Right atrium auricular region (tissue), 2 donors: ENCODE measurements at places on chromosomes 3 and 15.

GRCh38 chr3:148681080-148681479, 16.6 kb upstream of the AGTR1 start:
- DNase-seq, result no peak

- no peak for DNase-seq
Observed at GRCh38 chr15:90837094-90837493, 31.3 kb upstream of the FURIN start.

- no peak for DNase-seq
Observed at GRCh38 chr3:14950274-14950673, 2.9 kb downstream of the NR2C2 start.

DNA sequence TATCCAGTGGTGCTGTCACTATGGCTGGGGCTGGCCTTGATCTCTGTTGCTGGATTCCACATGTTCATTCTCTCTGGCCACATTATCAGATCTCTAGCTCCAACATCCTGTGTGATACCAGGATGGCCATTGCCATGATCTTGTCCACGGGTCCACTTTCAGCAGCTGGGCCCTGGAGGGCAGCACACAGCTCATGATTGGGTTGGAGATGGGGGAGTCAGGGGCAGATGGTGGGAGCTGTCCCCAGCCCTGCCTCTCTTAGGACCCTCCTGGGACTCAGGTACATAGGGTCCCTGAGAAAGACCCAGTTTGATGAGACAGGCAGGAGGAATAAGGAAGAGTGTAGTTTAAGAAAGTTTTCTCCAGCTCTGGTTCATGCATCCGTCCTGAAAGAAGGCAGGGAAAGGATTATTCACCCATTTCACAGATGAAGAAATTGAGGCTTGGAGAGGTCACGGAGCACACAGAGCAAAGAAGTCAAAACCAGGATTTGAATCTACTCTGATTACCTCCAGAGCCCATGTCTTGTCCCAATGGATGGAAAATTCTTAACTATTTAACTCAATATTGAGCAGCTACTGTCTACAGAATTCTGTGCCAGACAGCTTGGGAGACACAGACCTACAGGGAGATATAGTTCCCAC, 100.5 kb downstream of the LINGO1 start:
- no peak for DNase-seq

DNA sequence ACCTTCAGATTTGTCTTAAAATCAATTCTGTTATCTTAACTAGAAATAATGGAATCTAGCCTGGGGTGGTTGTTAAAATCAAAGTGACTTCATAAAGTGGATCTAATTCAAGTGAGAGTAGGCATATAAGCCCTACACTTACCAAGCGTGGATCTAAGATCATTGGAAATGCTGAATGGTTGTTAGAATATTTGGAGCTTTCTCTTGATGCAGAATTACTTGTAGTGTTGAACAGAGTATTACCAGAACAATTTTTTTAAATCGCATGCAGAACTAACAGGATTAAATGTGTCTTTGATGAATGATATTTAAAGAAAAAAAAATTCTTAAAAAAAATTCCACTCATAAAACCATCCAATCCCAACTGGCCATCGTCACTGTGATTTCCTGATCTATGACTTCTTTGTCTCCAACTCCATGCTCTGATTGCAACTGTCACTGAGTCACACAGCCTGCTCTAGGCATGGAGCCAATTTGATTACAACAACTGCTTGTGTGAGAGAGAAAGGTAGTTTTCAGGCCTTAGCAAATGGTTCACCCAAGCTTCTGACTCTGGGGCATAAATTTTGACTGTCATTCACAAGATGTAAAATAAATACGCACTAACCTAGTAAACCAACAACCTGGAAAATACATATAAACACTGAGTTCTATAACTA, 25.9 kb upstream of the SPRED1 start:
- peak; percentile 80 for DNase-seq

DNA sequence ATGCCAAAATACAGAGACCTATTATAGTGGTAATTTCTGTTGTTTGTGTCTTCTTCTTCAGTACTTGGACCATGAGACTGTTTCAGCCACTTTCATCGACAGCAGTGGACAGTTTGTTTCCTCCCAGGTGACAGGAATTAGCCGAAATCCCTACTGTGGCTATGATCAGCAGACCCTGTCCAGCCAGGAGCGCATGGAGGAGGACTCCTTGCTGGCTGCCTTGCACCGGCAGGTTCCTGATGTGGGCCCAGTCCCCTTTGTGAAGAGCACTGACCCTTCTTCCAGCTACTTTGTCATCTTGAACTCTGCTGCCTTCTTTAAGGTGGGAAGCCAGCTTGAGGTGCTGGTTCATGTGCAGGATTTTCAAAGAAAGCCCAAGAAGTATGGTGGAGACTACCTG, 22.2 kb downstream of the NXPE3 start:
- no peak for DNase-seq

DNA sequence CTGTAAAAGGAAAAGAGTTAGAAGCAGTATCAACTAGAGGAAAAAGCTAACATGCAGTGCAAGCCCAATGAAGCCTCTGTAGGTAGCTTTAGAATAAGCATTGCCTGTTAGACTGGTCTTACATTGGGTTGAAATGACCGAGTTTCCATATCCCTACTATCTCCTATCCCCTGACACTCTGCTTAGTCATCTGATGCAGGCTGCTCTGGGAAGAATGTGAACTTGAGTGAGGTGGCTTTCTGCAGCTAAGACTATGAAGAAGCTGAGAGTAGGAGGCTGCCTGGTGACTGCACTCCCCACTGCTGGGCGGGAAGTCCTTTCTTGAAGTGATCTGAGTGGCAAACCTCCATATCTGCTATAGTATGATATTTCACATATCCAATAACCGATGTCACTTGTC, 64.7 kb downstream of the OXSM start:
- DNase-seq, result no peak

DNA sequence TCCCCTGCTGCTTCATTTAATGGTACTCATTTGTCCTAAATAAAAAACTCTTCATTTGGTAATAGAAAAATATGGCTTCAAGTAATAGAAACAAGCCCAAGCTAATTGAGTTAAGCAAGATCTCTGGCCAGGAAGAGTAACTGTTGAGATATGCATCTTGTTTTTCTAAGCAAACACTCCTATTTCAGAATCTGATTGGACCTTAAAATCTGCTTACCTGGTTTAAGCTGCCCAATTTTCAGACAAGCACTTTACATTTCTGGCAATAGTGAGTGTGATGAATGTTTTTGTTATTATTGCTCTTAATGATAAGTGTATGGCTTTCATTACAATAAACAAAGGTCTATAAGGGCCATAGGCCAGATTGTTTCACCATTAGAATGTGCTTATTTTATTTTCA, 86.2 kb downstream of the CMSS1 start:
- DNase-seq, result no peak

DNA sequence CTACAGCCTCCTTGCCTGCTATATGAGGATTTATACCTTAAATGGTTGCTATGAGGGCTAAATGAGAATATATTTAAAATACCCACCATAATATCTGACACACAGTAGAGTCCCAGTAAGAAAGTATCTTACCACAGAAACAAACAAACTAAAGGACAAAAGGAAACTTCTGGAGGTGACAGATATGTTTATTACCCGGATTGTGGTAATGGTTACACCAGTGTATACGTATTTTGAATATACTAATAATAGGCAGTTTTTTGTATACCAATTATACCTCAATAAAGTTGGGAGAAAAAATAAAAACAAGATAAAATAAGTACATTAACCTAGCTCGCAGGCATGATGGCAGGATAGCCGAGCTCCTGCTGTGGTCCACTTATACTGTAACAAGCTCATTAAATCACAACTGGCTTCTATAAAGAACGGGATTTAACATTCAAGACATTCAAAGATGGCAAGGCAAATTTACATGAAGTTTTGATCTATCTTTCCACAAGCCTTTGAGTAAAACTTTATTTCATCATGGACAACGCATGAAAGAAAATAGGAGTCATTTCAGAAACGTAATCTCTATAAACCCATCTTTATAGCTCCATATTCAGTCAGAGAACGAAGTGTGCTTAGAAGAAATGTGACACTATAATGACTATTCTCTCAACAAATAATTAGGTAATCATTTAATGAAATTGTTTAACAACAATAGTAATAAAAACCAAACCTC, 1.5 kb downstream of the RPN1 start:
- no peak for DNase-seq

DNA sequence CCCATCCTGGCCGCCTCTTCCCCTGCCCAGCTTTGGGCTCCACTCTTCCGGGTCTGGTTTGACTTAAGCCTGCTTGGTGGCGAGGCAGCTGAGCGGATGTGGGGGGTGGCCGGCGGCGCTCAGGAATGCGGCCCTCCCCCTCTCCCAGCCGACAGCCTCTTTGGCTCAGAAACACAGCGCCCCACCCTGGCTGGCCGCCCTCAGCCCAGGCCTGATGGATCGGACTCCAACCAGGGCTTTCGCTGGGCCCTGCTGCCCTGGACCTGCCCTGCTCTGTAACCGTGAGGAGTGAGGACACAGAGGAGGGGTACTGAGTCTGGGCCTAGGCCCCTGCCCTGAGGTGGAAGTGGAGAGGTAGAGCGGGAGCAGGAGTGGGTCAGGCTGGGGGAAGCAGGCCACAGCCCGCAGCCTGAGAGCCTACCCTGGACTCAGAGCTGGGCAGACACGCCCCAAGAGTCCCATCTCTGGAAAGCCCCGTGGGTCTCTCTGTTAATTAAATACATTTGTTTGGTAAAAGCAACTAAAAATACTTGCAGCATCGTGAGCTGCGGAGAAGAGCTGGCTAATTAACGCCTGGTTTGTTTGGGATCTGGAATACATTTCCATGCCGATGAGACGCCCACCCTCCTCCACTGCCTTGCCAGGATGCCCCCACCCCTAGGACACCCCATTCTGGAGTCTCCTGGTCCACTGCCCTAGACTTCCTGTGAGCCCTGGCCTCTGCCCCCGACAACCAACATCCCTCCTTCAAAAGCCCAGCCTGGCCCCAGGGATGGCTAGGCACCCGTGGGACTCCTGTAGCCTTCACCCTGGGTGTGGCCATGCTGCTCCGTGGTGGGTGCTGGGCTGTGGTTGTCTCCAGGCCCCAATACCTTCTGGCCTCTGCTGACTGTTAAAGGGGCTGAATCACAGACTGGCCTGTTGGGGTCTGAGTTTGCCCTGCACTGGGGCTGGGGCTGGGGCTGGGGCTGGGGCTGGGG, 19.6 kb downstream of the PLXNA1 start:
- peak; percentile 92 for DNase-seq

- DNase-seq, result no peak
Observed at GRCh38 chr3:49413338-49413734, 1.1 kb downstream of the TCTA start.

DNA sequence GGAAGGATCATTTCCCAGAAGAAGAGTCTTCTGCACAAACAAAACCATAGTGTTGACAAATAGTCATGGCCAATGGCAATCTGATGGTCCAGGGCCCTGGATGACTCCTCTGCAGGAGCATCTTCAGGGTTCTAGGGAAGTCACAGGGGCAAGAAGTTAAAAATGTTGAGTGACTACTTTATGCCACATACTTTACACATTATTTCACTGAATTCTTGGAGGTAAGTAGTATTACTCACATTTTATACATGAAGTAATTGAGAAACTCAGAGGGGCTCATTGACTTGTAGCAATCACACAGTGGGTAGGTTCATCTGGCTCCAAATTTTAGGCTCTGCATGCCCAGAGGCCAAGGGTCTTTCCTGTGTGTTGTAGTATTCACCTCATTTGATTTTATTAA, 430.2 kb upstream of the MCTP2 start:
- no peak for DNase-seq

DNA sequence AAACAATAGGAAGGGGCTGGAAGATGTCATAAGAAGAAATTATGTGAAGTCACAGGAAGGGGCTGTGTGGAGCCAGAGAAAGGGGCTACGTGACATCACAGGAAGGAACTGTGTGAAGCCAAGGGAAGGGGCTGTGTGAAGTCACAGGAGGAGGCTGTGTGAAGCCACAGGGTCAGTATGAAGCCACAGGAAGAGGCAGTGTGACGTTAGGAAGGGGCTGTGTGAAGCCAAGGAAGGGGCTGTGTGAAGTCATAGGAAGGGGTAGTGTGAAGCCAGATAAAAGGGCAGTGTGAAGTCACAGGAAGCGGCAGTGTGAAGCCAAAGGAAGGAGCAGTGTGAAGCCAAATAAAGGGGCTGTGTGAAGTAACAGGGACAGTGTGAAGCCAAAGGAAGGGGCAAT, 32.5 kb downstream of the GASK1A start:
- no peak for DNase-seq

GRCh38 chr3:64642327-64643151, 45.3 kb downstream of the ADAMTS9 start:
- DNase-seq, result no peak

DNA sequence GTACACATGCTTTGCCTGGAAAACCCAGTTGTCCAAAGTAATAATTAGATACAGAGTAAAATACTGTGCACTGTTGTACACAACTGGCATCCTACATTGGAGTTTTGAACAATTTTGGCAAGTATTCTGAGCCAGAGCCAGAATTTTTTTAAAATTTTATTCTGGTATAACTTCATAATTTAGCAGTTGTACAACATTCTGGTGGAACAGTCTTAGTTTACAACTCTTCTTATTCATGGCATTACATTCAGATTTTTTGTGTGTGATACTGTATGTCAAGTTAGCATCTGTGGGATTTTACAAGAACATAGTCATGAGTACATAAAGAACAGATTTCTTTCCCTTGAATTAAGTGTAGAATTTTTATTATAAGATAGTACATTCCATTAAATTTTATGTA, 67.5 kb downstream of the SLC49A4 start:
- DNase-seq, result no peak

GRCh38 chr15:99115300-99116215, 10.7 kb downstream of the SYNM start:
- no peak for DNase-seq
